ENCODE measurements at places on chromosomes 6 and 20. TPM values are rescaled to one million over a fixed set of nuclear protein-coding genes. Genes with fewer than 3 reads are reported as not detected.

LMBRD1 gene
- 36.1 TPM for total RNA-seq

MCCD1 gene
- not detected for total RNA-seq

FOXF2 gene
- 0.28 TPM for total RNA-seq

SLC22A16 gene
- total RNA-seq: under 0.01 TPM

AIF1 gene
- not detected for total RNA-seq

STMND1 gene
- not detected for total RNA-seq

ADGB gene
- not detected for total RNA-seq

TGM3 gene
- 0.19 TPM for total RNA-seq

TIAM2 gene
- 3.5 TPM for total RNA-seq

UFL1 gene
- 34.3 TPM for total RNA-seq
